T-helper 9 cell (primary cell): ENCODE measurements at places on chromosomes 5 and 9.

- DNase-seq, result no peak
These were observed 528.8 kb upstream of the PTGER4 start for GRCh38 chr5:40150896-40151295.

DNA sequence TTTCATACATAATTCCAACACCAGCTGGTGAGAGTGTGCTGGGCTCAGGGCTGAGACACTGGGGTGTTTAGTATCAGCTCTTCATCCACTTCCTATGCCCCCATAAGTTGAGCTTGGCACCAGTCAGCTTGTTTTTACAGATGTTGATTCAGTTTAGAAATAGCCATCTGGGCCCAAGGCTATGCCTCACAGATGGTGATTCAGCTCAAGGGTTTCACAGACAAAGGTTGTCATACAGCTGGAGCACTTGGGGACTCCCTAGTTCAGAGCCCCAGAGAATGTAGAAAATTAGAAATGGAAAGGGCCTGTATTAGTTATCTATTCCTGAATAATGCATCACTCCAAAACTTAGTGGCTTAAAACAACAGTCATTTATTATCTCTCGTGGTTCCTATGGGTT is 10.3 kb upstream of the CRHBP start:
- DNase-seq, result no peak

DNA sequence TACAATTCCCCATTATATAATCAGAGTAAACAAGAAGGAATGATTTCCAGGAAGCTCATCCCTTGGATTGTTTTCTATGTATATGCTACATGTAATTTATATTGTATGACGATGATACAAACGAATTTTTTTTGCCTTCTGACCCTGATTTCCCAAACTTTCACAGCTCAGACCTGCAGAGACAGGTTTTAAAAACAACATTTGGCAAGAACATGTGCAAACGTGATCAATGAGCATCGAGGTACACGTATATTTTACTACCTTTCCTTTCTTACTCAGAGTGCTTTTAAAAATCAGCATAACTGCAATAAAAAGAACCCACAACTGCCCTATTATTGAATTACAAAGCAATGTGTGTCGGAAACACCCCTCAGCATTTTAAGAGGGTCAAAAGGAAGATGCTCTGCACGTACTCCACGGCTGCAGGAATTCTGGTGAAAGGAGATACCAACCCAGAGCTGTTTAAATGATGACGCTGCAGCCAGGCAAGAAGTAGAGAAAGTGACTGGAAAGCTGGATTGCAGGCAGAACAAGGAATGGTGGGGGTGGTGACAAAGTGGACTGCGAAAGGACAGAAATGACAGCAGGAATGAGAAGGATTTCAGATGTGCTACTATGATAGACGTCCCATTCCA is 533.5 kb downstream of the RAB3C start:
- no peak for DNase-seq

DNA sequence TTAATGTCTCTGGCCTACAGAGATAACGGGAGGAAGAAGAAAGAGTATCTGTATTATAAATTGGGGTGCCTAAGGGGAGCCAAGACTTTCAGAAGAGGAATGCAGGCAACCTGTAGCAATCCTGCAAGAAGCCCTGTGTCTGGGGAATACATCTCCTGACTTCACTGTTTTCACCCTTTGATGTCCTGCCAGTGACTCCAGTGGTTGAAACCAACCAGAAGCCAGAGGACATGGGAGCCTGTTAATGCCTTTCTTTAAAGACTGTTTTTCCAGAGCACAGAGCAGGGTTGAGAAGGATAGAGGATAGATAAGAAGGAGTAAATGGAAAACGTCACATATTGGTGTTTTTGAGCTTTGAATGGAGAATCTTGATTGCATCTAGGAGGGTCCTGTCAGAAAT is 151.2 kb downstream of the HACD4 start:
- no peak for DNase-seq

DNA sequence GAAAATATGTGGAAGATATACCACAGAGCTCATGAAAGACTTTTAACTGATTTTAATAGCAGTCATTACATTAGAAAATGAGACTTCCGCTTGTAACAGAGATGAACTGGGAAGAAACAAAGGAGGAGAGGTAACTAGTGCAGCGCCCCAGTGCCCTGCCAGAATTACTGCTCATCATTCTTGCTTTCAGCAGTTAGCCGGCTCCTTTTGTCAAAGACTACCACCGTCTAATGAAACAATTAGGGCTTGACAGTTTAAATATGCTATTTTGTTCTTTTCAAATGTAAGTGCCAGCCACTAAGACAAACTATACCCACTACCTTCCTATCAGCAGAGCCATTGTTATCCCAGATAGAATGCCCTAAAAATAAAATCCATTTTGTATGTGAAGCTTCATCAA is 328.4 kb downstream of the EFNA5 start:
- DNase-seq, result no peak

DNA sequence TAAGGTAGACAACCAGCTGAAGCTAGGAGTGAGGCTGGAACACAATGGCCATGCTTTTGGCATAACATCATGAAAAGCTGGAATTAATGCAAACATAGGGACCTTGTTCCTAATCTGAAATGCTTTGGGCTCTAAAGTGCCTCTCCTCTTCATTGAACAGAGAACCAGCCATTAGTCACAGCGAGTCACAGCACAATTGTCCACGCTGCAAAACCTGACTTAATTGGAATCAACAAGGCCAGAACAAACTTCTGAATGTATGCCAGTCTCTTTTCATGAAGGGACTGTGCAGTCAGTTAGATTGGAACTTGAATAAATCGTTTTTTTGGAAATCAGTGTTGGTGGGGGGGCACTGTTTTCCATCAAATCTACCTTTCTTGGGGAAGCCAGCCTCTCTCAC is 96.5 kb downstream of the JAKMIP2 start:
- no peak for DNase-seq

DNA sequence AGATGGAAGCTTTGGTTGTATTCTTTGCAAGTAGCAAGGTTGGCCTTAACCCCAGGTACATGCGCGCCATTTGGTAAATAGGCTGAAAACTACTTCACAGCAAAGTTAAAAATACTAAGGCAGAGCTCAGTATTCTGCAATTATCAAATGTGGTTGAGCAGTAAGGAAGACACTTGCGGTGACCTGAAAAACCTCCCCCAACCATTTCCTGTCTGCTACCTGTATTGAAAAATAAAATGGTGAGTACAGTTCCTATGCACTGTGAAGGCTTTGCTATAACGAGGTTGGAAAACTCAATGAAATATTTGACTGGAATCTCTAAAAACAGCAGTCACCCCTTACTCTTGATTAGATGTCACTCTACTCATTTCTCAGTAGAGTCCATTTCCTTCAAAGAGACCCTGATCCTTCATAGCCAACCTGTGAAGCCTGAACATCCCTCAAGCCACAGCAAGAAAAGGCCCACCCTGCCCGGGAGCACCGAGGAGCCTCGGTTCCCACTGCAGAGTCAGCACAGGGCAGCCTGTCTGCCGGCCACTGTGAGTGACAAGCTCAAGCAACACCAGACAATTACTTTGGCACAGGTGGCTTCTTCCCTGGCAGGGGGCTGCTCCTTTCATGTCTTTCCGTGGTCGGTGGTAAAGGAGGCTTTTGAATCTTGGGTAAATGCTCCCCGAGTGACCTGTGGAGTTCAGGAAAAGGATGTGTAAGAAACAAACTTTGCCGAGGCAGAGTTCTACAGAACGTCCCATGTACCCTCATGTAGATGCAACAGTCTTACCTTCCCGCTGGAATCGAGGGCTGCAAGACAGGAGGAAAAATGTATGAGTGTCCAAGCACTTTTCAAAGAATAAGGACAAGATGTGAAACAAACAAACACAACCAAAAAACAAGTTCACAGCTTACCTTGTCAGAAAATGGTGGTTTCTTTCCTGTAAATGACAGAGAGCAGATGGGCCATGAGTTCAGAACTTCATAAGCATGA is 29.6 kb downstream of the C5orf58 start:
- peak; percentile 42 for DNase-seq

- no peak for DNase-seq
These were observed 887.1 kb downstream of the MAT2B start for GRCh38 chr5:164392531-164392930.

- no peak for DNase-seq
These were observed 33.0 kb downstream of the FKBP15 start for GRCh38 chr9:113187929-113188595.

DNA sequence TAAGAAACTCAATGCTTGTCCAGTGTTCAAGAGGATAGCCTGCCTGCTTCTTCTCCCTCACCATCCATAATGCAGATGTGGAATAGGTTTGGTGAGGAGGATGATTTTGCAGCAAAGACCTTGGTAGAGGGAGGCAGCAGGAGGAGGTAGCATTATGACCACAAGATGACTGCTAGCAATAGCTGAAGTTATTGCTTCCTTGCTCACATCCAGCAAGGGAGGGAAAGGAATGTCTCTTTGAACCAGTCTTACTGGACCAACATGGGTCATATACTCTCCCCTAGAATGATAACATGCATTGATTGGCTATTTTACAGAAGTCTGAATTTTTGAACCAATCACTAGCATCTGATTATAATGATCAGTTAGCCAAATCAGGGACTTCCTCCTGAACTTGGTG is 607.6 kb downstream of the EBF1 start:
- no peak for DNase-seq
